A172 (cell line): ENCODE measurements at places on chromosomes 12 and 14.
A peak's percentile ranks its signal among the peaks of the same experiment; 100 is the strongest.

GRCh38 chr14:99326041-99326710, 54.2 kb upstream of the BCL11B start:
- DNase-seq: no peak

GRCh38 chr12:8035440-8036010, 3.0 kb downstream of the FOXJ2 start:
- peak; percentile 6 for DNase-seq

GRCh38 chr12:54541751-54542290, 7.6 kb upstream of the PDE1B start:
- no peak for DNase-seq

GRCh38 chr14:63713058-63713457, 14.8 kb downstream of the SGPP1 start:
- DNase-seq: no peak

DNA sequence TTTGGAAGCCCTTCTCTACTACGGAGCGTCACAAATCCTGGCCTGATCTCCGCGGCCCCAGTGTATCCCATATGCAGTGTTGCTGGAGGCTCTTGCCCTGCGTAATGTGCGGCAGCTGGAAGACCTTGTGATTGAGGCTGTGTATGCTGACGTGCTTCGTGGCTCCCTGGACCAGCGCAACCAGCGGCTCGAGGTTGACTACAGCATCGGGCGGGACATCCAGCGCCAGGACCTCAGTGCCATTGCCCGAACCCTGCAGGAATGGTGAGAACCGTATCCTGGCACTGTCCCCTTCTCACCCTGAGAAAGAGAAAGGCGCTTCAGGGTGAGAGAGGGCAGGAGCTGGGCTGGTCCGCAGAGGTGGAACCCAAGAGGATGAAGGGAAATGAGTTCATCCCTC, 5.3 kb downstream of the COPS7A start:
- no peak for DNase-seq

DNA sequence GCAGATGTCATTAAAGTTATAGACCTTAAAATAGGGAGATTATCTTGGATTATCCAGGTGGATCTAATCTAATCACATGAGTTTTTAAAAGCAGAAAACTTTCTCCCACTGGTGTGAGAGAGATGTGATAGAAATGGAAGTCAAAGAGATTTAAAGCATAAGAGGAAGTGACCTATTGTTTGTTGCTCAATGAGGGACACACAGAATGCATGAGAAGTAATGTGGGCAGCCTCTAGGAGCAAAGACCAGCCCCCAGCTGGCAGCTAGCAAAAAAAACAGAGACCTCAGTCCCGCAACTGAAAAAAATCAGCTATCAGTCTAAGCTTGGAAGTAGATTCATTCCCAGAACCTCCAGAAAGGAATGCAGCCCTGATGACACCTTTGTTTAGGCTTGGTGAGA, 24.6 kb upstream of the ANP32D start:
- no peak for DNase-seq

GRCh38 chr12:129848876-129849275, 54.9 kb downstream of the TMEM132D start:
- DNase-seq: no peak

DNA sequence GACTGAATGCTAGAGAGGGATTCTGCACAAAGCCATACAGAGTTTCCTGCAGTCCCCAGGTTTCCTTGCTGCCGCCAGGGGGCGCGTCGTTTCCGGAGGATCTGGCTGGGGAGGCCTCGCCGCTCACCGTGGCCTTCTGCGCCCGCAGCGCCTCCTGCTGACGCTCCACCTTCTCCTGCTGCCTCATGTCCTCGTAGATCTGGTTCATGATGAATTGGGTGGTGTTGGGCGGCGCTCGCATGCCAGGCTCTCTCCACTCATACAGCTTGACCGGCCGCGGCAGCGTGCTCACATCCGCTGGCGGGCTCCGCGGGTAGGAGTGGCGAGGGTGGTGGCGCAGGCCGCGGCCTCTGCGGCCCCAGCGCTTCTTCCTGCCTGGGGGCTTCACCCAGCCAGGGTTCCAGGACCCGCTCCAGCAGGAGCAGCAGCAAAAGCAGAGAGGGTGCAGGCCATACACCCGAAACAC, 987 bp downstream of the CCER1 start:
- no peak for DNase-seq

GRCh38 chr12:47851303-47851952, 31.7 kb upstream of the HDAC7 start:
- no peak for DNase-seq

GRCh38 chr12:2679816-2680675, 114.7 kb upstream of the FKBP4 start:
- no peak for DNase-seq

GRCh38 chr12:62691309-62691708, 224.7 kb downstream of the MON2 start:
- DNase-seq: no peak

GRCh38 chr14:58002618-58003017, 136.7 kb upstream of the SLC35F4 start:
- no peak for DNase-seq

- DNase-seq: no peak
Observed at GRCh38 chr14:105160776-105161175, 7.8 kb downstream of the JAG2 start.

- peak; percentile 32 for DNase-seq
Observed at GRCh38 chr14:89013098-89013504, 188.7 kb downstream of the TTC8 start.

DNA sequence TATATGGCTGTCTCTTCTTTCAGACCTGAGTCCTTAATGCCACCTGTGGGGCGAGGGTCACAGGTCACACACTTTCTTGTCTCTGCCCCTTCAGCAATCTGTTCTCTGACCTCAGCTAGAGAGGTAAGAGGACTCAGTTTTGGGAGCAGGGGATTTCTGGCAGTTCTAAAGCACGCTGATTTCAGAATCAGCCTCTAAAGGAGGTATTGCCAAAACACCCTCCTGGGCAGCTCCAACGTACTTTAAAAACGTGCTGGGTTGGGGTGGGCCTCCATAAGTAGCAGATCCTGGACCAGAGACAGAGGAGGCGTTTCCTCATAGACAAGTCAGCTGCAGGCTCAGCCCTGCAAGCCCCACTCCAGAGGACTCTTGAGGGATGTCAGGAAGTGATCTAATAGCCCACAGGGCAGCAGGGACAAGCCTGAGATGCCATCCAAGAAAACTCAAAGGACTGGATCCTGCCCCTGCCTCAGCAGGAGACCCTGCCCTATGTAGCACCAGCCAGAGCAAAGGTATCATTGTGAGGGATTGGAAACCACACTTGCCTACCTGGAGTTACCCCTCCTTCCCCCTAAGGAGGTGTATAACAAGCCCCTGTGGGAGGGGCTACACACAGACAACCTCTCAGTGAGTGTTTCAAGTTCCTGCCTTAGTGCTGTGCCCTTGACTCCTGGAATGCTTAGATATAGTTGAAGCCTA, 8.5 kb downstream of the CTDSP2 start:
- DNase-seq: peak; percentile 68

GRCh38 chr12:28457785-28458184, 267.5 kb downstream of the CCDC91 start:
- no peak for DNase-seq

GRCh38 chr12:129195081-129195480, 341.8 kb downstream of the GLT1D1 start:
- no peak for DNase-seq

- no peak for DNase-seq
Observed at GRCh38 chr14:103000291-103000921, 56.9 kb downstream of the CDC42BPB start.

DNA sequence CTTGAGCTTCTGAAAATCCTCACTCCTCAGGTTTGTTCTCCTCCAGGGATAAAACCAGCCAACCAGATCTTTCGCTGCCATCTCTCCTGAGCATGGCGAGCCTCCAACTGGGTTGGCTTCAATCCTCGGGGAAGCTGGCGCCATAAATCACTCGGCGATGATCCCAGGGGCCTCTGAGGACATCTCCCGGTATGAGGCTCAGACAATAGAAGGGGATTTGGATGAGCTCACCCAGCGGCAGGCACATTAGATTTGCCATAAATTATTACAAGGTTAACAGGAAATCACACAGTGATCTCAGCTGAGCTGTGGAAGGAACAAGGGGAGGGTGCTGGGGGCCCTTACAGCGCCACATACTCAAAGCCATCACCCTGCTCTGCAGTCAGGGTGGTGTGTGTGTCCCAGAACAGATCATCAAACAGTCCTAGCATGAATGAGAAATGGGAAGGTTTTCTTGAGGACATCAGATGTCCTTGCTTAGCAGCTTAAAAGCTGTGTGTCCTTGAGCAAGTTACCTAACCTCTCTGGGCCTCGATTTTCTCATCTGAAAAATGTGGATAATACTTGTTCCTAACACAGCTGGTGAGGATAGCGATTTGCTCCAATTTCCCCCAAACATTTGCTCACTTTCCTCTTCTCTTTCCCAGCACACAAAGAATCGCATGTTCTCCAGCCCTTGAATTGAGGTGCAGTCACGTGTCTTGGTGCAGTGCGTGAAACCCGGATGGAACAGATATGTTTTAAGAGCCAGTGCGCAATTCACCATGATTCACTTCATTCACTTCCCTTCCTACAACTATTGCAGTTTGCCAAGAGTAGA, 142.8 kb downstream of the SCARB1 start:
- peak; percentile 95 for DNase-seq

- DNase-seq: no peak
Observed at GRCh38 chr14:64440494-64440893, 24.8 kb upstream of the AKAP5 start.

DNA sequence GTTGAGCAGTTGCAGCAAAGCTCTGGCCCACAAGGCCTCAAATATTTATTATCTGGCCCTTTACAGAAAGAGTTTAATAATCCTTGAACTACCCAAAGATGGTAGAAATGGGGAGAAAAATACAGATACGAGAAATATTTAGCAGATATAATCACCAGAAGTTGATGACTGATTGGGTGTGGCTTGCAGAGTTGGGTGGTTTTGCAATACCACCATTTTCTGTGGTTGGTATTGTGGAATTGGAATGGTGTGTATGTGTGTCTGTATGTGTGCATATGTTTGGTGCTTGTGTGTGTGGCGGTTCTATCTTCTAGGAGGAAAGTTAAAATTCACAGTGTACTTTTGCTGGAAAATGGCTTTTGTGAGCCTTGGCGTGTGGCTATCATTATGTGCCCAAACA, 85.4 kb upstream of the MANSC4 start:
- no peak for DNase-seq

DNA sequence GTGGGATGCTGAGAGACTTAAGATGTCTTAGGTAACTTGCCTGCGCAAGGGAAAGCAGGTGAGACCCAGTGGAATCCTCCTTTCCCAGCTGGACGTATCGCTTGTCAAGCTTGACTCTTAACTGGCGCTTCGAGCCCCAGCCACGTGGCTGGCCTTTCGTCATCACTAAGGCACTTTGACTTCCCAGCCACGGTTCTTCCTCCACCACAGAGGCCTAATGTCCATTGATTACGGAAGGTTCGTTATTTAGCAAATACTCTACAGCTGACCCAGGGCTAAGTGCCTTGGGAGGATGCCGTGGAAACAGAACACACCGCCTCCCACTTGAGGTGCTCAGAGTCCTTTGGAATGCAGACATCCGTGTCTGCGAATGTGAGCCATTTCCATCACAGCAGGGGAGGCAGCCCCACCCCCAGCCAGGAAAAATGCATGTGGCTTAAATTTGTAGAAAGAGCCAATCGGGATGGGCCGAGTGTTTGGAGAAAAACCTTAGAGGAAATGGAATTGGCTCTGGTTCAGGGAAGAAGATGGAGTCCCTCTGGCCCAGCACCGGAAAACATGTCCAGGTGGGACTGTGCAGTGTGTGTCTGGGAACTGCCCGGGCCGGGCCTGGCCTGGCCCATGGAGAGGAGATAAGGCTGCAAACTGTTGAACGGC, 115.7 kb downstream of the PLXNC1 start:
- peak; percentile 16 for DNase-seq

DNA sequence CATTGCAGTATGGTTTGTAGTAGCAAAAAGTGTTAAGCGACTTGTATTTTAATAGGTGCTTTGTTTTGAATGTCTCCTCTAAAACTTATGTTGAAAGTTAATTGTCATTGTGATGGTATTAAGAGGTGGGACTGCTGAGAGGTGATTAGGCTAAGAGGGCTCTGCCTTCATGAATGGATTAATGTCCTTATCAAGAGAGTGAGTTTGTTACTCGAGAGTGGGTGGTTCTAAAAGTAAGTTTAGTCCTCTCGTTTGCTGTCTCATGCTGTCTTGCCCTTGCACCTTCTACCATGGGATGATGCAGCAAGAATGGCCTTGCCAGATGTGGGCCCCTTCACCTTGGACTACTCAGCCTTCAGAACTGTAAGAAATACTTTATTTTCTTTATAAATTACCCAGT, 17.4 kb downstream of the ZDHHC17 start:
- DNase-seq: no peak

DNA sequence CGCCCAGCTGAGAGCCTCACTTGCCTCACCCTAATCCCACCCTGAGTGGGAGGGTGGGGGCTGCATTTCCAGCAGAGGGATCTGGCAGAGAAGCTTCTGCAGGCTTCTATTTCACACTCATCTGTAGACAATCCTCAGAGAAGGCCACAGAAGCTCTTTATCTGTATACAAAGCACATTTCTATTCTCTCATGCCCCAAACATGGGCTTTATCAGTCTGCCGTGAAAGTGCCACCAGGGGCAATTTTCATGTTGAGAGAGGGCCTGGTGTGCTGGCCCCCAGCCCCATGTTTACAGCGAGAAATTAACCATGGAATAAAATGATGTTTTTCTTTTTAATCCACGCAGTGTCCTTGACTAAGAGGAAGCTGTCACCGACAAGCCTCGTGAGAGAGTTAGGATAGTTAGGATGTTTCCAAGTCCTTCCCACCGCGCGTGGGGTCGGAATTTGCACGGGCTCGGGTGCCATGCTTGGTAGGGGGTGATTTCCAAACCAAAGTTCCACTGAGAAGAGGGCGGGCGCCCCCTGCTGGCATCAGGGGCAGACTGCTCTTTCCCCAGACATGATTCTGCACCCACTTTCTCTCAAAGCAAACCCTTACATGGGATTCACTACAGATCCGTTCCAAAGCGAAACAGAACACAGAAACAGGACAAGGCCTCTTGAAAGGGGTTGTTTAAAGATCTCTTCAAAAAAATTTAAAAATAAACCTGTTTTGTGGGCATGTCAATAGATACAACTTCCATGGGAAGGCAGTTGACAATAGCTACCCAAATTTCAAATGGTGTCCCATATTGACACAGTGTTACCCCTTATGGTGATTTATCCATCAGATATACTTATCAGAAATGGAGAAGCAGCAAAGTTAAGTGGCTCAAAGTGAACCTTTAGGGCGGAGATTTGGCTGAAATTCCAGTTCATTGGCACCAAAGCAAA, 19.4 kb downstream of the BDKRB1 start:
- peak; percentile 35 for DNase-seq

GRCh38 chr14:100972118-100972897, 68.8 kb upstream of the RTL1 start:
- DNase-seq: no peak

DNA sequence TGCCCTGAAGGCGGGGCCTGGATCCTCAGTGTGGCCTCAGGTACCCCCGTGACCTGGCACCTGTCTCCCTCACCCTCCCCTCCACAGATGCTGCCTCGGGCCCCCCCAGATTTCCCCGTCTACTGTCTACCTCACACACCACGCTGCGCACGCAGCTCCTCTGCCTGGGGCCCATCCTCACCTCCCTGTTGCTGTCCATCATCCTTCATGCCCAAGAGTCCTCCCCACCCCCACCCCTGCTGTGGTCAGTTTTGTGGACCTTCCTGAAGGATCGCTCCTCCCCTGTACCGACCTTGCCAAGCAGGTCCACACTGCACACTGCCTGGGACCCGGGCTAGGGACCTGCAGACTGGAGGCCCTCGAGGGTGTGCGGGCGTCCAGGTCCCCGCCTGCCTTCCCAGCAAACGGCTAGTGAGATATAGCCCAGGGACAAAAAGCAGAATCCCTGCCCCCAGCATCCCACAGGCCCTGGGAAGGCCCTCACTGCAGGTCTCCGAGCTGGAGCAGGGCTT, 197.4 kb upstream of the DIO3 start:
- DNase-seq: no peak
